ENCODE measurements at places on chromosomes 7 and 10. TPM values are rescaled to one million over a fixed set of nuclear protein-coding genes. Genes with fewer than 3 reads are reported as not detected.

Gene CYP3A5
- 0.30 TPM for total RNA-seq

Gene EEPD1
- 13.6 TPM for total RNA-seq

Gene FAM237B
- total RNA-seq, result not detected

Gene LRIT1
- not detected for total RNA-seq

Gene SPAG6
- total RNA-seq, result 0.50 TPM

Gene GPR37
- total RNA-seq, result 0.43 TPM

Gene PRPS1L1
- total RNA-seq, result not detected

Gene SLC18A3
- not detected for total RNA-seq
